ENCODE measurements at places on chromosomes 2 and 18.

- DNase-seq = no peak
Observed at GRCh38 chr2:200604571-200605255, 18.9 kb downstream of the AOX1 start.

GRCh38 chr2:10552220-10552870 lies 104.2 kb upstream of the ODC1 start:
- DNase-seq = no peak

DNA sequence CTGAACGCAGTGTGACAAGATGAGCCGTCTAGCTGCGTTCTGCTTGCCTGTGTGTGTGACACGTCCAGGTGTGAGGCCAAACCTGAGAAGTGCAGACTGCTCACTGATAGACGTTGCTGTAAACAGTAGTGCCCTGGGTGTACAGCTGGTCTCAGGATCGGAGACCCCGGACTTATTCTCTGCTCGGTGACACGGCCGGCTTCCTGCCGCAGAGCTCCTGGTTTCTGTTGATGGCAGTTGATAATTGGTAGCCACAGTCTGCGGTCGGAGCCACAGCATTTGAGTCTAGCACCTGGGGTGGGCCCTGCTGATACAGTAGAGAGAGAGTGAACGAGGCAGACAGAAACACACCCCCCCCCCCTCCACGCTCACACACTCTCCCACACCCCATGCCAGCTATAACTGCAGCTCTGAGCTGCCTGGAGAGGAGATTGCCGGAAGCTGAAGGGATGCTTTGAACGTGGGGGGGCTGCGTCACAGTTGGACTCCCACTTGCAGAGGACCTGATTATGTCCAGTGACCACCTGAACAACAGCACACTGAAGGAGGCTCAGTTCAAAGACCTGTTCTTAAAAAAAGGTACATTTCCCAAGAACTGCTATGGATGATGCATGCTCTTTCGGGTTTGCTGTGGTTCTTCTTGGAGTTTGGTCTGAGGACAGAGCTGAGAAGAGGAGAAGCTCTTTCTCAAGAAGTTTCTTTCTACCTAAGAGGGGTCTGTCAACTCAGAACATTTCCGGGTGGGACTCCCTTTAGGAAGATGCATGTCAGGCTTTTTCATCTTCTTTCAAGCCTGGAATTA lies 114.0 kb downstream of the FAM210A start:
- DNase-seq = peak; percentile 88

GRCh38 chr2:64363848-64364247 lies 90.1 kb upstream of the LGALSL start:
- no peak for DNase-seq

DNA sequence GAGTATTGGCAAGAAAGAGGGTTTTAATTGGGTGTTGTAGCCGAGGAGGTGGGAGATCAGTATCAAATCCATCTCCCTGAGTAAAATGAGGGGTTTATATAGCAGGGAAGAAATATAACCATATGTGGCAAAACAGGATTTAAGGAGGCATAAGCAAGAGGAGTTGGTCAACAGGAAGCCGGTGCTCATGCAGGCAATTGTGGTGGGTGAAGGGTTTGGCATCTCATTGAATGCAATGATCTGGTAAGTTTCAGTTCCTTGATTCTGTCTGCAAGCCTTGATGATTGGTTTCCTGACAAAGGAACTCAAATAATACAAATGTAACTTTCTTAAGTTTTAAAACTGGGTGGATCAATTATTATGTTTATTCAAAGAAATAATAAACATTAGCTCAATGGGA lies 564.4 kb upstream of the LINC00305 start:
- DNase-seq = peak; percentile 21

- DNase-seq = no peak
Observed at GRCh38 chr2:141348481-141348880, 782.3 kb downstream of the LRP1B start.

DNA sequence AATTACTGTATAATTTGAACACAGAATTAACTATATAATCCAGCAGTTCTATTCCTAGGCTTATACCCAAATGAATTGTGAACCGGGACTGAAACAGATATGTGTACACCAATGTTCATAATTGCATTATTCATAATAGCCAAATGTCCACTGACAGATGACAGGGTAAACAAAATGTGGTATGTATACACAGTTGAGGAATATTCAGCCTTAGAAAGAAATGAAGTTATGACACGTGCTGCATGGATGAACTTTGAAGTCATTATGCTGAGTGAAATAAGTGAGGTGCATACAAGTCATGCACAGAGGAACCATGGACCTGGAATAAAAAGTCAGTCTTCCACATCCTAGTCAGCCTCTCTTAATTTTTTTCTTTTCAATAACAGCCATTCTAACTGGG lies 91.9 kb downstream of the SH3RF3 start:
- no peak for DNase-seq

DNA sequence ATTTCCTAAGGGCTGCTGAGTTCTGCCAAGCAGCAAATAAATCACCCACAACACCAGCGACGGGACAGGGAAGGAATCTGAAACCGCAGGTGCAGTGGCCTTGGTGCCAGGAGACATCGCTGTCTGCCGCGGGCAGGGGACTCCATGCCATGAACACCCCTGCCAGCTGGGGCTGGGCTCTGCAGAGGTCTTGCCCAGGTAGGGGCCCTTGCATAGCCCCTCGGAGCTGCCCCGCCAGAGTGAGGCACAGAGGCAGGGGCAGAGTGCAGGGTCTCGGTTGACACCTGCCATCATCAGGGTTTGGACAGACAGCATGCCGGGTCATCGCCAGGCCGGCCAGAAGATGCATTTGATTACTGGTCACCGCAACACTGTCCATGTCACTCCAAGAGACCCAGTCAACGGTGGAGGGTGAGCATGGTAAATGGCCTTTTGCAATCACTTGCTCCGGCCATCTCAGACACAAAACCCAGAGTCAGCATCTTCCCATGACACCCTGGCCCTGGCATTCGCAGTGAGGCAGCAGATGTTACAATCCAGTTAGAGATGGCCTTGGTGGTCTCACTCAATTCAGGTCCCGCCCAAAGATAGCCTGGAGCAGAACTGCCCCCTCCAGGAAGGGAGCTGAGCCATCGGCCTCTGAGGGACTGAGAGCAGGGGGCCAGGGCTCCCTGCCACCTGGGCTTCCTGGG lies 255.4 kb downstream of the NDUFA10 start:
- no peak for DNase-seq

DNA sequence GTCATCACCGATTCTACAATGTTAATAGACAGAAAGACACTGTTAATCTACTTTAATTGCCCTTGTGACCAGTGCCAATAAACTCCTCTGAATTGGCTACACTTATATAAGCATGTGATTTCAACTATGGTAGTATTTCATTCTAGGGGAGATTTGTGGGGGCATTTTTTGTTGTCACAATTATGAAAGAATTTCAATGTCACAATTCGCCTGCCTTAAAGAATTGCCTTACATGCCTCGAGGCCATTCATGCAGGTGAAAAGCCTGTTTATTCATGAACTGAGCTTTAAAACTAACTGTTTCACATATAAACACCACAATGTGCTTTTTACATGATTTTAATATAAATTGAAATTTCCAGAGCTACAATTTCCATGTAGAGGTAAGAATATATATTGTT lies 162.8 kb downstream of the GCA start:
- no peak for DNase-seq

DNA sequence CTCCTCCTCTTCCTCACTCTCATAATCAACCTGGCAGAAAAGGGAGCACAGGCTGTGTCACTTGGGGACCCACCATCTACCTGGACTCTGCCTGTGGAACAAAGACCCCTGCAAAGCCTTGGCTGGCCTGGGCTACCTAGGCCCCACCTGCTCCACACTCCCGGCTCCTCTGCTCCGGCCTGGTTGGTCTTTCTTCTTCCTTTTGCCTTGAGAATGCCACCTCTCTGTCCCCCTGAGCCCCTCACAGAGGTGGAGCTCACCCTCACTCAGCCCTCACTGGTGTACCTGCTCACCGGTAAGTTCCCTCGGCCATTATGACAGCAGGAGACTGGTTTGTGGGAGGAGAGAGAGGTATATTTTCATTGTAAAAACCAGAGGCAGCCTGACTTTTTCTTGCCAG lies 74.1 kb downstream of the POLR1A start:
- no peak for DNase-seq

- DNase-seq = no peak
Observed at GRCh38 chr2:61759718-61760117, 94.1 kb downstream of the FAM161A start.

DNA sequence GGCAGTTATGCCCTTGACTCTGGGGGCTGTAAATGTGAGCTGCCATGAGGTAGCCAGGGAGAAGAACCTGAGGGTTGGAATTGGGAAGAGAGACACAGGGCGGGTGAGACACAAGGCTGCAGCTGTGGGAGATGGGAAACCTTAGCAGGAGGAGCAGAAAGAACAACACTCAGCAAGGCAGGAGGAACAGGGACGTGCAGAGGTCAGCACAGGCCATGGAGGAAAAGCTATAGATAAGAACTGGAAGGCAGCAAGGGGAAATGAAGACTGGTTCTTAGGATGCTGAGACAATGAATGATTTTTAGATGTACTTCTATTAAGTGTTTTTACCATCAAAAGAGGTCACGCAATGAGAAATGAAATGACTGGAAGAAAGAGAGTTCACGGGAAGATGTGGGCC lies 80.2 kb downstream of the USP40 start:
- no peak for DNase-seq

DNA sequence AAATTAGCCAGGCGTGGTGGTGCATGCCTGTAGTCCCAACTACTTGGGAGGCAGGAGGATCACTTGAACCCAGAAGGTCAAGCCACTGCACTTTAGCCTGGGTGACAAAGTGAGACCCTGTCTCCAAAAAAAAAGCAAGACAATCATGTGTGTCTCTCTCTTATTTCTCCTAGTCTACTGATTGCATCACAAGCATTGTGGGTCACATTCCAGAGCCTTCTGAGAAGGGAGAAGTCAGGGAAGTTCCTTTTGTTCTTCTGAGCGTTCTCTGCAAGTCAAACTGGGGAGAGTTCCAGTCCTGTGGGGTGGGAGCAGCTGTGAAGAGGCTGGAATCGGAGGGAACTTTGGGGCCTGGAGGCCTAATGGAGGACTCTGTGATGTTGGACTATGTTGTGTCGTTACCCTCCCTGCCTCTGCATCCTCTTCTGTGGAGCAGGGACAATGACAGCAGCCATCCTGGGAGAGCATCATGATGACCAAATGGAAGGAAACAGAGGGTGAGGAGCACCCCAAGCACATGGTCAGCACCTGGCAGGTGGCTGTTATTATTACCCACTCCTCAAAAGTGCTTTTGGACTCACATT lies 115.4 kb downstream of the MRO start:
- no peak for DNase-seq

DNA sequence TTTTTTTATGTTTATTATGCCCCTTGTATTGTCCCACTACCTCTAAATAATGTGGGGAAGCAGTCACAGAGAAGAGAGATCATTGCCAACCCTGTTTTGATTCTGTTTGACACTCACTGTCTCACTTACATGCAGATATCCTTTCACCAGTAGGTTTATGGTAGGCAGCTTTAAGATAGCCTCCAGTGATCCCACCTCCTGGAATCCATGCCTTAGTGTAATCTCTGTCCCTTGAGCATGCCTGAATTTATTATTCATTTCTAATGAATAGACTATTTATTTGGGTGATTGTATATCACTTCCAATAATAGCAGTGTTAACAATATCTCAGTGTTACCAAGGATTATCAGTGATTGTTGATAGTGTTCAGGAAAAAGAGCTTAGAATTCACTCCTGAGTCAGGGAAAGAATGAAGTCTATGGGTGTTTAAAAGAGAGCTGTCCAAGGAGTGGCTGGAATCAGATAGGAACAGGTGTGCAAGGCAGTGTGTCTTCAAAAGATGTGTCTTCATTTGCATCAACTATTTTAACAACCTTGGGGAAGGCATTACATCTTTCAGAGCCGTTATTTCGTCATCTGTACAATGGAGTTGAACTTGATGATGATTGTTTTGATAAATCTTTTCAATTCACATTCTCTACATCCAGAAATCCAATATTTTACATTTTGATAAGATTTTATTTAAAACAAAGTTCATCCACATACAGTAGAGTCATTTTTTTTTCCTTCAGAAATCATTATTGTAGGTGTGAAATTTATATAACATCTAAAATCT lies 31.9 kb downstream of the PKP4 start:
- no peak for DNase-seq

GRCh38 chr18:76452357-76452756 lies 42.7 kb downstream of the ZNF516 start:
- DNase-seq = no peak

- DNase-seq = no peak
Observed at GRCh38 chr2:43161650-43162510, 64.5 kb downstream of the ZFP36L2 start.

GRCh38 chr18:24009651-24010333 lies 4.8 kb upstream of the TTC39C start:
- peak; percentile 43 for DNase-seq

DNA sequence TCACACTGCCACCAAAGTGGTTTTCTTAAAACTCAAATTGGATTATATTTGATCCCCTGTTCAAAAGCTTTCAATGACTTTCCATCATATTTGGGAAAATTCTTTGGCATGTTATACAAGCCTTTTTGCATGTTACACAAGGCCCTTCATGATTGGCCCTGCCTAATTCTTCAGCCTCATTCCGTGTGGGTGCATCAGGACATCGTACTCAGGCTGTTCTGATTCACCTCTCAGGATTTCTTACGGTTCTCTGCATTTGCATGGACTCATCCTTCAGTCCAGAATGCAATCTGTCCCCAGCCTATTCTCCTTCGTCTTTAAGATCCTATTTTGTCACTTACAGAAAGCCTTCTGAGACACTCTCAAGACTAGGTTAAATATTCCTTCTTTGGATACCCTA lies 107.8 kb downstream of the LYPD1 start:
- DNase-seq = no peak

GRCh38 chr18:79890674-79891073 lies 60.8 kb downstream of the SLC66A2 start:
- no peak for DNase-seq

GRCh38 chr2:96877042-96877451 lies 7.2 kb upstream of the SEMA4C start:
- no peak for DNase-seq

- no peak for DNase-seq
Observed at GRCh38 chr2:11773747-11774525, 27.5 kb downstream of the LPIN1 start.

- DNase-seq = no peak
Observed at GRCh38 chr2:60068755-60069154, 484.7 kb downstream of the BCL11A start.

- no peak for DNase-seq
Observed at GRCh38 chr2:65299246-65299645, 71.6 kb downstream of the ACTR2 start.

DNA sequence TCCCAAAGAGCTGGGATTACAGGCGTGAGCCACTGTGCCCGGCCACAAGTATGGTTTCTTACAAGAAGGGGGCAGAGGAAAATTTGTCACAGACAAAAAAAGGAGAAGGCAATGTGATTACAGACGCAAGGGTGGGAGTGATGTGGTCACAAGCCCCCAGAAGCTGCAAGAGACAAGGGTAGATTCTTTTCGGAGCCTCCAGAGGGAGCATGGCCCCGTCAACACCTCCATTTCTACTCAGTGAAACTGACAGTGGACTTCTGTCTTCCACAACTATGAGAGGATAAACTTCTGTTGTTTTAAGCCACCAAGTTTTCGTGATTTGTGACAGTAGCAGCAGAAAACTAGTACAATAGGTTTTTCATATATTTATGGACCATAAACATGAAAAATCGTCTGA lies 2.1 kb upstream of the TCF7L1 start:
- no peak for DNase-seq

All from CD4-positive, alpha-beta T cell treated with Interleukin-15 for 1 hour (primary cell).